Renal pelvis (tissue), 12 donors: ENCODE measurements at places on chromosomes 16 and 17. TPM values are rescaled to one million over a fixed set of nuclear protein-coding genes. Genes with fewer than 3 reads are reported as not detected.

The EIF3CL gene
- polyA plus RNA-seq = 92.4 TPM

The ABCA6 gene
- 4.2 TPM for polyA plus RNA-seq

The SOCS7 gene
- 21.1 TPM for polyA plus RNA-seq

The TMEM100 gene
- 57.5 TPM for polyA plus RNA-seq

DNA sequence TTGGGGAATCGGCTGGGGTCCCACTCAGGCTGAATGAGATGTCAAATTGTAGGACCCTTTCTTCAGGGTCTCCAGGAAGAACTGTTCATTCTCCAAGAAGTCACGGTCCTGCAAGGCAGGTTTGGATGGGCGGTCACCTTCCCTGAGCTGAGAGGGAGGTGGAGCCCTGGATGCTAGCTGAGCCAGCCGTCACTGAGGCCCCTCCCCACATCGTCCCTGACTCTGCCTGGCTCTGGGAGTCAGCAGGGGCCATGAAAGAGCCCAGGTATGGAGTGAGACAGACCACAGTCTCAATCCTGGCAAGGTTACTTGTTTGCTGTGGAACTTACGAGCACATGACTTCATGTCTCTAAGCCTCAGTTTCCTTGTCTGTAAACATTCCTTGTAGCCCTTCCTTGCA, 6.0 kb upstream of the MRPL38 start:
- DNase-seq = no peak

DNA sequence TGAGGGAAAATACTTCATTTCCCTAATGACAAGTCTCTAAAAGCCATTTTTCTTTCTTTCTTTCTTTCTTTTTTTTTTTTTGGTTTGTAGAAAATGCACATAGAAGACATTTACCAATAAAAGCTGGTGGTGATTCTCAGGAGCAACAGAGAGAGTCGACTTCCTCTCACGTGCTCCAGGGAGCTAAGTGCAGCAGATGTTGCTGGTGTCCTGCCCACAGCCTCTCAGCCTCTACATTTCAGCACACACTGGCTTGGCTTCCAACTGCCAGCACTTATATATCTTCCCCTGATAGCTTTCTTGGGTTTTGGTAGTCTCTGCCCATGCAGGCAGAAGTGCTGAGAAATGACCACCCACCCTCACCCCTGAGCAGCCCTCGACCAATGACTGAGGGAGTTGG, 58.4 kb upstream of the MARCHF10 start:
- DNase-seq = no peak

DNA sequence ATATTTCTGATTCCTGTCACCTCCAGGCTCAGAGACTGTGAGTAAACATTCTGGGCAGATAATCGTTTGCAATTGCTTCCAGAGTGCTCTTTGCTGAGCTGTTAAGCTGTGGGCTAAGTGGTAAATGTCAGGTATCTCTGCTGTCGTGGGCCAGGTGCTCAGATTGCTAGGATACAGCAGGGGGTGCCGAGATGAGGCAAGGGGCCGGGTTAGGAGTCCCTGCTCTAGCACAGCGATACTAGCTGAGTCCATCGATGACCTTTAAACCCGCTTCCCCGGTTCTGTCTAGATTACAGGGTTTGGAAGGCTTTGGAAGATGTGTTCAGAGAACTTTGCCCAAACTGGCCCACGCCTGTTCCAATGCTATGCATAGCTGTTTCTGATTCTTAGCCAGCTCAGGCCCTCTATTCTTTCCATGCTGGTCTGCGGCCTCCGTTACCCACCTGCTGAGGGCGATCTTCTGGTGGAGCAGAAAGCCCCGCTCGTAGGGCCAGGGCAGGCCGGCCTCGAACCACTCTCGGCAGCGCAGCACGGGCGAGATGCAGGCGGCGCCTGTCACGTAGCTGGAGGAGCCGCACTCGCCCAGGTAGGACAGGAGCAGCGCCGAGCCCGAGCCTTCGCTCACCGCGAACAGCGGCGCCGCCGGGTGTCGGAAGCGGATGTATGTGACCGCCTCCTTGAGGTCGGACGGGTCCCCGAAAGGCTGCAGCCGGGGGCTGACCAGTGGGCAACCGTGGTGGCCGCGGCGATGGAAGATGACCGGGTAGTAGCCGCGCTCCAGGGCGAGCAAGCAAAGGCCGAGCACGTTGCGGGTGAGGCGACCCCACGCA, 979 bp downstream of the ABHD15 start:
- DNase-seq = no peak

GRCh38 chr17:56262803-56263202, 109.5 kb downstream of the ANKFN1 start:
- no peak for DNase-seq

- no peak for DNase-seq
Observed at GRCh38 chr17:77837917-77838316, 120.6 kb upstream of the TNRC6C start.
